ENCODE measurements at places on chromosomes 4 and X.

DNA sequence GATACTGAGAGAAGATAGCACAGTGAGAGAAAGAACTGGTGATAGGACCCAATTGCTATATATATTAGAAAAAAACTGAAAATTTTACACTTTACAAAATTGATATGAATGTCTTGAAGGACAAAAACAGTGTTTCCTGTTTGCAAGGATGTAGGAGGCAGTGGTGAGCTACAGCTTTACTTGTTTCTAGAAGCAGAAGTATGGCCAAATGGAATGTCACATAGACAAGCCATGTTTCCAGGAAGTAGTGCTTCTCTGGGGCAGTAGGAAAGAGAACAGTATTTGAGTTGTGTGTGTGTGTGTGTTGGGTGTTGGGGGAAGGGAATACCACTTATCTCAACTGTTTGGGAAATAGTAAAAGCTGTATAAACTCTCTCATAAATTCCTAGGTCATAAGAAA is 60.9 kb upstream of the IBSP start:
- no peak for DNase-seq

DNA sequence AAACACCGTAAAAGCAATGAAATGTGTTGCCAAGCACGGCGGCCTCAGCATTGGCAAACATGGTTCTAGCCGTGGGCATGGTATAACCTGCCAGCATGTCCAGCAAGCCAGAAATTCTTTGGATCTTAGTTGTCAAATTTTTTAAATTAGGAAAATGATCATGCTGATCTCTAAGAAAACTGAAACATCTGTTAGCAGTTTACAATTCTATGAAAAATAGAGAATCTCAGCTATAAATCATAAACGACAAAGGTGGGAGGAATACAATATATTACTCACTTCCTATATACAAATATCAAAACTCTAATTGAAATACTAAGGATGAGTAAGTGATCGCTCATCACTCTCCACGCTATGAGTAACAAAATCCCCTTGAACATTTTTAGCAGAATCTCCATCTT is 130.3 kb downstream of the ADGRA3 start:
- DNase-seq = peak; percentile 31

- DNase-seq = no peak
These were observed 107.2 kb upstream of the PGRMC2 start for GRCh38 chr4:128394778-128395177.

- DNase-seq = peak; percentile 65
These were observed 53.1 kb downstream of the GSX2 start for GRCh38 chr4:54152846-54153600.

GRCh38 chr4:8391972-8392371 is 48.6 kb downstream of the ACOX3 start:
- peak; percentile 90 for DNase-seq

DNA sequence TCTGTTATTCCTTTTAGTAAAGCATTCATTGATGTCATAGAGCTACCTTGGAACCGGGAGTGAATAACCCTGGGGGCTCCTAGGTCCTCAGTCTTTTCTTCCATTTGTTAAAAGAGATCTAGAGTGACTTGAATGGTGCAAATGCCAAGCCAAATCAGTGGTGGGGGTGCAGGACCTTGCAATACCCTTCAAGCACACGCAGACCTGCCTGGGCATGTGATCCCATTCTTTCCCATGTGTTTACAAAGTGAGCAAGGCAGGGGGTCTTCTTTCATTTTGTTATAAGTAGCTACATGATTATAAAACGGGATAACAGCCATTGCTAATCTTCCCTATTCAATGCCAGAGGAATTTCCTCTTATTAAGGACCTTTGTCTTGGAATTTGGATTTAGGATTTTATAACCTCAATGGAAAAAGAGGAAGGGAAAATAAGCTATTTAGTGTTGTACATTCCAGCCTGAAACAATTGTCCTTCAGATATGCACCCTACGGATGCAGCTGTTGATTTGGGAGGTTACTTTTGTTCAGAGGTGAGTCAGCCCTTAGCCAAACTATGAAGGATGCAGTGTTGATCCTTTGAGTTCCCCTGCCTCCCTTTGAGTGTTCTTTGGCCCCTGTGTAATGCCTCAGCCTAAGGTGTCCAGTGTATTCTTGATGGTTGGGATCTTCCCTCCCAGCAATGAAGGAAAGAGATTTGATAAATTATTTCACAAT is 623.8 kb upstream of the HTR2C start:
- no peak for DNase-seq

GRCh38 chr4:40150932-40151331 is 45.9 kb upstream of the RHOH start:
- no peak for DNase-seq

DNA sequence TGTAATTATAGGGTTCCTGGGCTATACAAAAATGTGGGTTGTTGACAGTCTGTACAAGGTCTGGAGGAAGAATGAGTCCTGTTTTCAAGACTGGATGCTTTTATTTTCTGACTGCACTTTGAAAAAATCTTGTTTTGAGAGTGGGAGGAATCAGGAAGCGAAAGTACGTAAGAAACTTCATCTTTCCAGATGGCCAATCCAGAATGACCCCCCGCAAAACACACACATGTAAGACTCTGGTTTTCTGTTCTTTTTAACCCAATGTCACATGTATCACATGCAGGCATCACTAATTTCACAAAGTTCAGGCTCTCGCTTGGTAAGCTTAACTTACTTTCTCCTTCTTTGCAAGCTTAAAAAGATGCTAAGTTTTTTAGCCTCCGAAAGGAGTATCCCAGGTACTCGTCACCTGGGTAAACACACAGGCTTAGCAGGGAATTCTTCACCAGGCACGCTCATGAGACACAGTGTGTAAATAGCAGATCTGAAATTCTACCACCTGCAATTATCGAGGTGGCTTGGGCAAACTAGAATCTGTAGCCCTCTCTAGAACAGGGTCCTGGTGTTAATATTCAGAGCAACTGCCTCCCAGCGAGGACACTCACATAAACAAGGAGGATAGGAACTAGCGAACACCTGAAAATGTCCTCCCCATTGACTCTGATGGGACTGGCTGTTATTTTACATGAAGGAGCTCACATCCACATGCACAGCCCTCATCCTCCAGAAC is 90.7 kb downstream of the NSUN7 start:
- DNase-seq = no peak

GRCh38 chr4:154623436-154623835 is 11.0 kb upstream of the FGG start:
- no peak for DNase-seq

- DNase-seq = no peak
These were observed 44.6 kb upstream of the GPR173 start for GRCh38 chrX:53004038-53004437.

DNA sequence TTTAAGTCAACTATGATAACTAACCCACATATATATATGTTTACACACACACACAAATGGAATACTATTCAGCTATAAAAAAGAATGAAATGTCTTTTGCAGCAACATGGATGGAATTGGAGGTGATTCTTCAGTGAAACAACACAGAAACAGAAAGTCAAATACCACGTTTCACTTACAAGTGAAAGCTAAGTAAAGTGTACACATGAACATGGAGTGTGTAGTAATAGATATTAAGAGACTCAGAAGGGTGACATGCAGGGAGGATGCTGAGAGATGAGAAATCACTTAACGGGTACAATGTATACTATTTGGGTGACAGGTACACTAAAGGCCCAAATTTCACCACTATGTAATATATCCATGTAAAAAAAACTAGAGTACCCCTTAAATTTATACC is 146.5 kb downstream of the FBXW7 start:
- no peak for DNase-seq

DNA sequence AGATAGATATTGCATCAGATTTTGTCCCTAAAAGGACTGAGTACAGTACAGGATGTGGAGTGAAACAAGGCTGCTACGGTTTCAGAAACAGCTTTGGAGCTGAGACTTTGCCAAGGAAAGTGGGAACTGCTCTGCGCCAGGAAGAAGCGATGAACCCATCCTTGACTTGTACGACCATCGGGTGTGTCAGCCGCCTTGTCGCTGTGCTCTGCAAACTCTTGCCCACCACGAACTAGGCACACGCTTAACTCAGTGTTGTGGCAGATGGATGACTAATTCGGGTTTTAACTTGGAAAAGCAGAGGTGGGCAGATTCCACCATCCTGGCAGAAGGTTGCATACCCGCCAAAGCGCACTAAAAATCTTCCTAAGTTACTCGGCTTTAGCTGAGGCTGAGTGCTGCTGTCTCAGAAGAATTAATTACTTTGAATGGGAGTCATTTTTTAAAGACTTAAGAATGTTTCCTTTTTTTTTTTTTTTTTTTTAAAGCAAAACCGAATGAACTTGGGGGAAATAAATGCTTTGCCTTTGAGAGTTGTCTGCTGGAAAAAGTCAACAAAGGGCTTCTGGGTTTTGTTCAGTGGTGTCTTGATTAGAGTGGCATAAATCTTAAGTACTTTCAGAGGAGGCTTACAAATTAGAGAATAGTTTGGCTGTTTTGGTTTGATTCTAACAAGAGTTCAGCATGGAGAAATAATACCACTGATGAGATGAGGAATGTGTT is 69.5 kb downstream of the SHROOM2 start:
- DNase-seq = no peak

DNA sequence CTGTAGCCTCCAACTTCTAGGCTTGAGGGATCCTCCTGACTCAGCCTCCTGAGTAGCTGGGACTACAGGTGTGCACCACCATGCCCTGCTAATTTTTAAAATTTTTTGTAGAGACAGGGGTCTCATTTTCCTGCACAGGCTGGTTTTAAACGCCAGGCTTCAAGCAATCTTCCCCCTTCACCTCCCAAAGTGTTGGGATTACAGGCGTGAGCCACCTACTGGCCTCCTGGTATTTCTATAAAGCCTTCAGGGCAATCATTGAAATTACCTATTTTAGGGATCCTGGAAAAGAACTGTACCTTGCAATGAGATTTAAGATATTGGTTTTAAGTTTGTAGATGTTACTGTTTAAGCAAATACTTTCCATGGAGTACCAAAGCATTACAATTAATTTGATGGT is 13.5 kb upstream of the PLS3 start:
- DNase-seq = peak; percentile 0

- no peak for DNase-seq
These were observed 163.7 kb downstream of the SMIM20 start for GRCh38 chr4:26077756-26078155.

- DNase-seq = peak; percentile 5
These were observed 46.4 kb downstream of the KDR start for GRCh38 chr4:55078987-55079386.
